ENCODE measurements at places on chromosomes 12 and 14.

DNA sequence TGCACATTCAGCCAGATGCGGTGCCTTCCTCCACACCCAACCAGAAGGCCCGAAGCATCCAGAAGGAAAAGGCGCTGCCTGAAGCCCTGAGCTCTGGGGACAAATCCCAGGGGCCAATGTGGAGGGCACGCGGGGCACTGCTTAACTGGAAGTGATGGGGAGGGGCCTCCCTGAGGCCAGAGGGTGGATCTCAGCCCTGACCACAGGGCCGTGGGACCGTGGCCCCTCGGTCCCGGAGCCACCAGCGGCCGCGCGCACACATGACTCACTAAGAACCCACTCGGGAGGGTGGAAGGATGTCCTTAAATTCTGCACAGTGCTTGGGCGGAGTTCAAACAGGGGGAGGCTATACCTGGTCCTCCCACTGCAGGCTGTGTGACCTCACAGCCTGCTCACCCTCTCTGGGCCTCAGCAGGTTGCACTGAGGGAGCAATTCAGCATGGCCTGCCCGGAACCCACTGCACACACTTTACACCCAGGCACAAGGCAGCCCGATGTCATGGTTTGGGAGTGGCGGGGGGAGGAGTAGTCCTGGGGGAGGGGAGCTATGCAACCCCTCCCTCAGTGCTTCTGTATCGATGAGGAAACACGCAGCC, 89.5 kb downstream of the RFLNA start:
- no peak for DNase-seq

GRCh38 chr14:65906344-65906743, 493.8 kb downstream of the FUT8 start:
- DNase-seq, result no peak

DNA sequence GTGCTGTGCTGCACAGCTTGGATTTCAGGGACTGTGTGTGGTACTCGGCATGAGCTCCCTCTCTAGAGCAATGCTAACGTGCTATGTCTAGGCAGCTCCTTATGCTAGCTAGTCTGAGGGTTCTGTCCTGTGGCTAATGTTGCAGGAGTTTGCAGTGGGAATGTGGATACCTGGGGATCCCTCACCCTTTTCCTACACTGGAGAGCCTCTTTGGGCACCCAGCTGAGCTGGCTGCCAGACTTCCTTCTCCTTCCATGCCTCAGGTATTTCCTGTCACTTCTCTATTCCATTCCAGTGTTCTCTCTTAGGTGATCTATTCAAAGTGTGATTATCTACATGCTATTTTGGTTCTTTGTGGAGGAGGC, 64.9 kb downstream of the FBXO33 start:
- DNase-seq, result no peak

- DNase-seq, result no peak
Observed at GRCh38 chr12:4444031-4444430, 1.6 kb downstream of the FGF6 start.

DNA sequence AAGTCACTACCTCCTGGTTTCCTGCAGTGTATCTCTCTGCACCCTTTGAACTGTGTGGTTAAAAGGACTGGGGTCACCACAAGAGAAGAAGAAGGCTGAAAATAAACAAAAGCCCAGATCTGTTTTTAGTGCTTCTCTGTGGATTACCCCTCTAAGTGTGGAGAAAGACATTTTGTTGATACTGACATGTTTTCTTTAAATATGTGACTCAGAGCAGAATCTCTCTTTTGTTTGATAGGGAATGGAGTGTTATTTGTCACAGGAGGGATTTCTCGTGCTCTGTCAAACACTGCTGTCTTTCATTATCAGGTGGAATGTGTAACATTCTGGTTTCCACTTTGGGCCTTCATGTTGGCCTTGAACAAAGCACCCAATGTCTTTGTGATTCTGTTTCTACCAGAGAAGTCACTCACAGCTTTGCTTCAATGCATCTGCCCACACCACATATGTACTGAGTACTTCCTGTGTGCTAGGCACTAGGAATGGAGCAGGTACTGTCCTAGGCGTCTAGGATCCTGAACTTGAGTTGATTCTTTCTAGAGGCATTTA, 82.1 kb downstream of the PLXNC1 start:
- DNase-seq, result no peak

GRCh38 chr14:56244138-56244789, 126.1 kb downstream of the PELI2 start:
- peak; percentile 70 for DNase-seq

- DNase-seq, result peak; percentile 65
Observed at GRCh38 chr12:124626971-124627411, 59.6 kb upstream of the NCOR2 start.

- no peak for DNase-seq
Observed at GRCh38 chr12:76747245-76747644, 16.7 kb upstream of the ZDHHC17 start.

GRCh38 chr14:69715725-69716477, 51.0 kb upstream of the SRSF5 start:
- peak; percentile 79 for DNase-seq

- no peak for DNase-seq
Observed at GRCh38 chr12:91377436-91377835, 194.8 kb upstream of the DCN start.

- no peak for DNase-seq
Observed at GRCh38 chr12:103698752-103699560, 111.9 kb downstream of the STAB2 start.

- no peak for DNase-seq
Observed at GRCh38 chr14:59463787-59464485, 1.2 kb downstream of the GPR135 start.

DNA sequence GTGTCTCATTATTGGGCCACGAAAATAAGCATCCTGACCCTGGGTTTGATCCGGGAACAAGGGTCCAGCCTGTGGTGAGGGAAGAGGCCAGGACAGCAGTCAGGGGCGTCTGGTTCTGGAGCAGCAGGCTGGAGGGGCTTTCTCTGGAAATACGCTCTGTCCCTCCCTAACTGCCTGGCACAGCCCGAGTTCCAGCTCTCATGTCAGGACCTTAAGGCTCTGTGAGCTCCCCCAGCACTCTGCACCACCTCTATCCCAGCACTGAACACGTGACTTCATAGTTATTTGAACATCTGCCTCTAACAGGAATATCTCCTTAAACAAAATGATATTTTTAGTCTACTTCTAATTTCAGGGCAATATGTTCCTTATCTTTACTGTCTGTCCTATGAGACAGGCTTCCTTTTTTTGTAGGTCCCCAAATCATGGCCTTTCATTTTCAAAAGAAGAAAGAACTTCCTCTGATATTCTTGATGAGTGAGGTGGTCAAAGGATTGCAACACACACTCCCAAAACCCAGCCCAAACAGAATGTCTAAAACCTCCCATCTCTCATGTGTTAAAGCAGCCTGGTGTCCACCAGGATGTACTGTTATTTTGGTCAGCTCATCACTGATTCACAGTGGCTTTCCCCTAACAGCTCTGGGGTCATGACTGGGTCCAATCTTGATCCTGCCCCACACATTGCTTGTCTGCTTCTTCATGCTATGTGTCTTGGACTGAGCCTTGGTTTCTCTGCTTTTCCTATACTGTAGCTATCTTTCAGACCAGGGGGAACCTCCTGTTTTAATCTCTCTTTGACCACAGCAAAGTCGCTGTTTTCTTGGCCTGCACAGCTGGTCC, 9.7 kb downstream of the AQP6 start:
- no peak for DNase-seq

- no peak for DNase-seq
Observed at GRCh38 chr14:95315156-95315555, 4.6 kb downstream of the CLMN start.

DNA sequence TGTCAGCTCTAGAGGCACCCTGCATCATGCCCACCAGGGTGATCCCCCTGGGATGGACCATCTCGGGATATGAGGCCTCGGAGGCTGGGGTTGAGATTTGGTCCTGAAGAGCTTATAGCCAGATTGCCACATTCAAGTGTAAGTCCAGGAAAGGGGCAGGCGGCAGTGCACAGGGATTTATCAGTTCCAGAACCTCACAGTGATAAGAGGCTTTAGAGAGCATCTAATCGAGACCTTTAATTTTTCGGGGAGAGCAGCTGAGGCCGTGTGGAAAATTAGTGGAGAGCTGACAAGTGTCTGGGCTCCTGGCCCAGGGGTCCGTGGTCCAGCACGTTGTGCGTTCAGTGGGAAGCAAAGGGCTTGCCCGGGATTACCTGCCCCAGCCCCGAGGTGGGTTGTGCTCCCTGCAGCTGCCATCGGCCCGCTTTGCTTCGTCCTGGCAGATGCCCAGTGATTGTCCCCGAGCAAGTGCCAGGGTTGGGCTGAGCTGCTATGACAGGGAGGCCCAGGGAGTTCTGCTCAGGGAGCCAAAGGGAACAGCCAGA, 52.1 kb downstream of the C14orf132 start:
- no peak for DNase-seq

DNA sequence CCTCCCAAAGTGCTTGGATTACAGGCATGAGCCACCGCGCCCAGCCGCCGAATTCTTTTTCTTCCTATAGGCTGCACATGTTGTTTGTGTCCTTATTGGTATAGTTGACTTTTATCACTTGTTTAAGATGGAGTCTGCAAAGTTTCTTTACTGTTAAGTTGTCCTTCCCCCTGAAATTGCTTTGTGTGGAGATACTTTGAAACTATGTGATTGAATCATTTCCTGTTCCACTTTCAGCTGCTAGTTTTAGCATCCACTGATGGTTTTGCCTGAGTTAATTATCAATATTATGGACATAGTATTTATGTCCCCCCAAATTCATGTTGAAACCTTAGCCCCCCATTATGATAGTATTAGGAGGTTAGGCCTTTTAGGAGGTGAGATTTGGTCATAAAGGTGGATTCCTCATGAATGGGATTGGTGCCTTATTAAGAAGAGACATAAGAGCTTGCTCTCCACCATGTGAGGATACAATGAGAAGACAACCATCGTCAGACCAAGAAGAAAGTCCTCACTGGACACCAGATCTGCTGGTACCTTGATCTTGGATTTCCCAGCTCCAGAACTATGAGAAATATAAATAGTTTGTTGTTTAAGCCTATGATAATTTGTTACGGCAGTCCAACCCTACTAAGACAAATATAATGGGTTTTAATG, 34.9 kb downstream of the PPHLN1 start:
- no peak for DNase-seq

GRCh38 chr12:32467959-32468863, 68.9 kb downstream of the FGD4 start:
- DNase-seq, result no peak

DNA sequence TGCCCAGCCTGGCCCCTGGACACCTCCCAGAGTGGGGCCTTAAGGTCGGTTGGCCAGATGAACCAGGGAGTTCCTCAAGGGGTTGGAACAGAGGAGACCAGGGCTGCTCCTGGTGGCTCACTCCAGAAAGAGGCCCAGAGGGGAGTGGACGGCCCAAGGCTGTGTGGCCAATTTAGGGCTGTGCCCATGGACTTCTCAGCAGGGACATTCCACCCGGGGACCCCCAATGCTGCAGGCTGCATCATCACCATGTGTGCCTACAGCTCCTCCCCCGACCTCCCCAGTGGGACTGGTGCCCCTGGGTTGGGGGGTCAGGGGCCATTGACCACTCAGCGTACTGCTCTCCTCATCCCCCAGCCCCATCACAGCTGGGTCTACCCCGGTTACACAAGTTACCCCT, 17.6 kb upstream of the CYP46A1 start:
- no peak for DNase-seq

DNA sequence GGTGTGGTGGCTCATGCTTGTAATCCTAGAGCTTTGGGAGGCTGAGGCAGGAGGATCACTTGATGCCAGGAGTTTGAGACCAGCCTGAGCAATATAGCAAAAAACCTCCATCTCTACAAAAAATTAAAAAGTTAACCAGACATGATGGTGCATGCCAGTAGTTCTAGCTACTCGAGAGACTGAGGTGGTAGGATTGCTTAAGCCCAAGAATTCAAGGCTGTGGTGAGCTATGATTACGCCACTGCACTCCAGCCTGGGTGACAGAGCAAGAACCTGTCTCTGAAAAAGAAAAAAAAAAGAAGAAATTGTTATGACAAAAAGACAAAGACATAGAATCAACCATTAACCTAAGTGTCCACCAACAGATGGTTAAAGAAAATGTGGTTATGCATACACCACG, 2.1 kb upstream of the ATP23 start:
- no peak for DNase-seq

DNA sequence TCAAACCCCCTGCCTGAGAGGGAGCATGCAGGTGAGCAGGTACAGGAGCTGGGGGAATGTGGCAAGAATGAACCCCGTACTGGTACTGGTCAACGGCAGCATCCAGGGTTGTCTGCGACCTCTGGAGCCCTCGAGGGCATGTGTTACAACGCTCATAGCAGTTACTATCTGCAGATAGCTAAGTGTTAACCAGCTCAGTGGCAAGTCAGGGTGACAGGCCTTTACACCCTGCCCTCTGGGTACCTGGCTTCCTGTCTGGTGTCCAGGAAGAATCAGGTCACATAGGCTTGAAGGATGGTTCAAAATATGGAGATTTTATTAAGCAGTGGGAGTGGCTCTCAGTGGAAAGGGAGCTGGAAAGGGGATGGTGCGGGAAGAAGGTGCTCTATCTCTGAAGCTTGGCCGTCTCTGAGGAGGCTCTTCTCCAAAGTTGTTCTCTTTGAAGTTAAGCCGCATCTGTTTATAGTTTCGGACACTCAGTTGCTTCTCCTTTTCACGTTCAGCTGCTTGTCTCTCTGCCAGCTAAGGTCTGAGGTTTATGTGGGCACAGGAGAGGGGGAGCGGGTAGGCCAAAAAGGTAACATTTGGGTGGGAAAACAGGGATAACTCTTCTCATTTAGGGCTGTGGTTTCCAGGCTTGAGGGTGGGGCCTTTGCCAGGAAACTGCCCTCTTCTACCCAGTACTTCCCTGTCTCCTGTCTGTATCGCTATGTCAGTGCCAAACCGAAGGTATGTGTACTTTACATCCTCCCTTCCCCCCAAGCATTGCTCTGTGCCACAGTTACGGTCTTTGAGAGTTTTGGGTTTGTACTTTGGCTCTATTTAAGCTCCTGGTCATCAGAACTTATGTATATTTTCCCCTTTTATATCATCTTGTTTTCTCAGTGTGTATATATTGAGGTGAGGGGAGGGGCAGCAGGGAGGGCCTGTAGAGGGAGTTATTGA, 305.8 kb downstream of the RGS6 start:
- DNase-seq, result no peak

DNA sequence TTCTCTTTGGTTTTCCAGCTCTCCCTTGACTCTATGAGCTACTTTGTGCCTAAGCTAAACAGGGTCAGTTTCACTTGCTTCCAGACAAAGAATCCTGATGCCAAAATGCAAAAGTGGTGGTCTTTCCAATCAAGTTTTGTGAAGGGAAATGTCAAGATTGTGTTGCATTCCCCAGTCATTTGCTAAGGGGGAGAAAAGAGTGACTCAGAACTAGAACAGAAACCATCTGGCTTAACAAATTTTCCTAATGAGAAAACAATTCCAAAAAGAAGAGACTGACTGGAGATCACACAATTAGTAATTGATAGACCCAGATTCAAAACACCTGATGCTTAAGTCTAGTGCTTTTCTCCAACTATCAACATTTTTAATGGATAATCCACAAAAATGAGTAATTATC, 235.1 kb upstream of the DIO2 start:
- DNase-seq, result no peak
